ENCODE measurements at places on chromosomes 1 and 21.

GRCh38 chr1:53359225-53359933 is 31.5 kb upstream of the LRP8 start:
- peak; percentile 6 for DNase-seq

GRCh38 chr1:183206538-183207122 is 20.6 kb downstream of the LAMC2 start:
- DNase-seq = no peak

- no peak for DNase-seq
These were observed 87.4 kb upstream of the KIF1B start for GRCh38 chr1:10122926-10123325.

DNA sequence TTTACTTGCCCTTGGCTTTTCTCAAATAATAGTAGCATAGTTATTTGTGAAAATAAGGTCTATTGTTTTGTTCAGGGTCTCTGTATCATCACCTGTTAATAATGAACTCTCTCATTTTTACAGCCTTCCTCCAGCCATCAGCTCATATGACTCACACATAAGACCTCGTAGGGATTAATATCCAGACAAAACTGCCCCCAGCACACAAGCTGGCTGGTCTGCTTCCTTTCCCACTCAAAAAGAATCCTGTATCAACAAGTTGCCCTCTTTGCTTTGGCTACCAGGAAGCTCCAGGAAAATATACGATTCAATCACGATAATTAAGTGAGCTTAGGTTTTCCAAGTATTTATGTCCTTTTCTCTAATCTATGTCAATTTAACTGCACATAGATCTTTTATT is 119.2 kb downstream of the DMRTB1 start:
- DNase-seq = peak; percentile 1

- DNase-seq = no peak
These were observed 100.8 kb downstream of the PLPPR4 start for GRCh38 chr1:99365141-99365540.

DNA sequence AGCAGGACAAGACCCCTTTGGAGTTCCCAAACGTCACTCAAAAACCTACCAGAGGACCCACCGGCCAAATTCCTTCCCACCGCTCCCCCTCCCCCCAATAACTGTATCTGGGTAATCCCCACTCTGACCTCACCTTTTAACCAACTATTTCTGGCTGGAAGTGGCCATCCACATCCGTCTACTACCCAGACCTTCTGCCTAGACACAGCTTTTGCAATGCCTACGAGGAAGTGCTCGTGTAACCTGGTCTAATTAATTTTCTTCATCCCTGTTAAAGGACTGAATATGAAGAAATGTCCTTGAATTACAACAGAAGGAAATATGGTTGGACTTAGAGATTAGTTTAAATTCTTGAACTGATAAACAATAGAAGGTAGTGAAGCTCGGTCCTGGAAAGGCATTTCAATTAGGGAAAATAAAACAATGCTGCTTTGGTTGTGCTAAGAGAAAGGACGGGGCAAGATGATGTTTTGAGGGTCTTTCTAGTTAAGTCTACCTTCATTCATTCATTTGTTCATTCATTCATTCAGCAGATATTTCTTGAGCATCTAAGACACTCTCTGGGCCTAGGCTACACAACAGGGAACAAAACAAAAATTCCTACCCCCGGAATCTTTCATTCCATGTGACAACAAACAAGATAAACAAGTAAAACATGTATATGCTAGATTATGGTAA is 18.8 kb downstream of the AVPR1B start:
- no peak for DNase-seq
